ENCODE measurements at places on chromosomes 5 and 9.

GRCh38 chr5:146025114-146025680, 80.2 kb downstream of the PLAC8L1 start:
- no peak for DNase-seq

- DNase-seq = no peak
Observed at GRCh38 chr9:107705521-107705920, 216.0 kb upstream of the KLF4 start.

DNA sequence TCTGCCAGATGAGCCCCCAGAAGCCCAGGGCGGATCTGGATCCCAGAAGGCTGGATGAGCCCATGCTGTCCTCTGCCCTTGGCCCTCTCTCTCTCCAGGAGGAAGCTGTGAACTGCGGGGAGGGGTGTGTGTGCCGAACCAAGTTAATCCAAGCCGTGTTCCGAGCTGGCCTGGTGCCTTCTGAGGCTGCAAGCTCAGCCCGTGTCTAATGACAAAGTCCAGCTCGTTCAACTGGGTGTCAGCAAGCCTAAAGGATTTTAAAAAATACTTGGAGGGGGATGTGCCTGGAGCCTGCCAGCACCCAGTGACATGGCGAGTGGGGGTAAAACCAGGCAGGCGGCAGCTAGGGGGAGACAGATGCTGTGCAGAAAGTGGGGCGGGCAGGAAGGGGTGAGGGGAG, 8.0 kb downstream of the STC2 start:
- DNase-seq = no peak

GRCh38 chr9:91273853-91274552, 87.7 kb downstream of the AUH start:
- no peak for DNase-seq

- DNase-seq = no peak
Observed at GRCh38 chr5:5405441-5405840, 17.0 kb upstream of the ICE1 start.

DNA sequence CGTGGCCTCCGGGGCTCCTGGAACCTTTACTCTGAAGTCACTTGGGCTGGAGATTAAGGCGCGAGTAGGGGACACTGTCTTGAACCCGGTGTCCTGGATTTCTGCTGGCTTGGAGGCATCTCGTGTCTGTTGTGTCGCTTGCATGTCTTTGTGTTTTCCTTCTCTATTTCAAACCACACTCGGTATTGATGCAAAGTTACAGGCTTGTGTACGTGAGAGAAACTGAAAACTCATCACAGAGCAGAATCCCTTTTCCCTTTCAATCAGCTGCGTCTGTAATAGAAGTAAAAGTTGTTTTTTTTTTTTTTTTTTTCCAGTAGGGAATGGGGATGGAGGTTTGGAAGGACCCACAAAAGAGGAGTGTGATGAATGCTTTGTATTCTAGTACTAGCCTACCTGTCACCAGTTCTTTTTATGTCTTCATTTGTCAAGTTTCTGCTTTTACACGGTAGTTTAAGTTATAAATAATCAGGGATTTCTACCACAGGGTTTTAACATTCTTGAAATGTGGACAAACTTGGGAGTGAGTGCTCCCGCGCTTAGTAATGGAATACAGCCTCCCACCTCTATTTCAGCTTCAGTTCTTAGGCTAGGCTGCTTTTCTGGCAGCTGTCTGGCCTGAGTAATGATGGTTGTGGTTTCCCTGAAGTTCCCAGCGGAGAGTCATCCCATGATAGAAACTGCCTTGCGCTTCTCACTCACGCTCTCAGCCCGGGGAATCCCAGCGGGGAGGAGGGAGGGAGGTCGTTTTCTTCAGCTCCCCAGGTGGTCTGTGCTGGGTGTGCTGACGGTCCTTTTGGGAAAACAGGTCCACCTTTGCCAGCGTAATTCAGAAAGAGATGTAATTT, 763 bp downstream of the TJP2 start:
- DNase-seq = no peak

DNA sequence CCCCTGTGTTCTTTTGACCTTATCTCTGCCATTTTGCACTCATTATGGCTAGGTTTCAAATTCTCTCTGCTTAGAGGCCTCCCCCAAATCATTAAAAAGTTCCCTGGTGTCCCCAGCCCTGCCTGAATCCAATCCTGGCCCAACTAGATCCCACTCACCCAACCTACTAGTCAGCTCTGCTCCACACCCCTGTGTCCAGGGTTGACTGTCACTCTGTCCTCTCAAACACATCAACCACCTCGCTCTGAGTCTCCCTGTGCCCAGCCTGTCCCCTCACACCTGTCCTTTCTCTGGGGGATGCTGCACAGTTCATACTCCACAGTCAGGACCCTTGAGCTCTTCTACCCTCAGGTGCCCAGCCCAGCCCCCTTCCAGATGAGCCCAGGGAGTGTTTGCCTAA, 154.2 kb upstream of the SV2C start:
- DNase-seq = no peak

GRCh38 chr9:137988051-137988450, 110.5 kb downstream of the CACNA1B start:
- no peak for DNase-seq
